Brain pericyte (primary cell): ENCODE measurements at places on chromosomes 1 and 21.

GRCh38 chr1:61397935-61398334 lies 315.6 kb downstream of the NFIA start:
- peak; percentile 29 for DNase-seq

DNA sequence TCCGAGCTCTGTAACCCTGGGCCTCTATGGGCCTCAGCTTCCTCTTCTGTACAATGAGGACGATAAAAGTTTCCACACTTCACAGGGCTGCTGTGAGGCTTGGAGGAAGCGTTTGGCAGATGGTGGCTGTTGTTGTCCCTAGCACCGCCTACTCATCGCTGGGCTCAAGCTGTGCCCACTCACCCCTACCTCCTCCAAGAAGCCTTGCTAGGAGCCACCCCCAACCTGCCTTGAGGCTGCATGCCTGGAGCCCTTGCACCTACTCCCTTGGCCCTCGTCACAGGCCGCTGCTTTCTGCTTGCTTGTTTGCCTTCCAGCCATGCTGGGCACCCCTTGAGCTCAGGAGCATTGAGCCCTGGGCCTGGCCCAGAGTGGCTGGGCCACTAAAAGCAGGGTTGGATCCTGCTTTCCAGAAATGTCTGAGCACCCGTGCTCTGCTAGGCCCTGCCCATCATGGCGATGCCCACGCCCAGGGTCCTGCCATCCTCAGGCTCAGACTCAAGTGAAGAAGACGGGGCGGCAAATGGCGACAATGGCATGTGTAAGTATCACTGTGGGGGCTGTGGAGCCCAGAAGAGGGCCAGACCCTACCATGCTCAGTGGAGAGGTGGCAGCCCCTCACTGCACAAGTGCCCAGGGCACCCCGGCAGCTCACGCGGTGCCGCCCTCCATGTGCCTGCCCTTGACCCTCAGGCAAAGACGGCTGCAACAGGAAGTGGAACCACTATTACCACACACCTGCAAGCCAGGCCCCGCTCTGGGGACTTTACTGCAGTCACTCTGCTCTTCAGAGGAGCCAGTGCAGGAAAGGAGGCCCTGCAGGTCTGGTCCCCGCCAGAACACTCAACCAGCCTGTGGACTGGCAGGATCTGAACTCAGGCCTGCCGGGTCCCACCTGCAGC lies 9.5 kb downstream of the SH3BGRL3 start:
- DNase-seq: no peak

GRCh38 chr1:53643881-53644390 lies 95.0 kb downstream of the GLIS1 start:
- no peak for DNase-seq

GRCh38 chr1:246797597-246797996 lies 73.4 kb downstream of the SCCPDH start:
- DNase-seq: no peak

DNA sequence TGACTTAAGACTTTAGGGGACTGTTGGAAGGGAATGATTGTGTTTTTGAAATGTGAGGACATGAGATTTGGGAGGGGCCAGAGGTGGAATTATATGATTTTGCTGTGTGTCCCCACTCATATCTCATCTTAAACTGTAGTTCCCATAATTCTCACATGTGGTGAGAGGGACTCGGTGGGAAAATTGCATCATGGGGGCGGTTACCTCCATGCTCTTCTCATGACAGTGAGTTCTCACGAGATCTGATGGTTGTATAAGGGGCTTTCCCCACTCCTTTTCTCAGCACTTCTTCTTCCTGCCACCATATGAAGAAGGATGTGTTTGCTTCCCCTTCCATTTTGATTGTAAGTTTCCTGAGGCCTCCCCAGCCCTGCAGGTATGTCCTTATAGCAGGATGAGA lies 35.0 kb upstream of the SCAF4 start:
- no peak for DNase-seq

GRCh38 chr21:45347712-45348499 lies 57.1 kb upstream of the COL18A1 start:
- DNase-seq: no peak

GRCh38 chr1:77100875-77101274 lies 118.4 kb downstream of the PIGK start:
- DNase-seq: no peak

GRCh38 chr1:89125913-89126580 lies at the start of gene GBP2:
Gene GBP2 (minus strand): TSS chr1:89126114. CDS start chr1:89121966, 4,148 bp downstream.
- no peak for DNase-seq
